ENCODE measurements at places on chromosomes 1 and 21.

DNA sequence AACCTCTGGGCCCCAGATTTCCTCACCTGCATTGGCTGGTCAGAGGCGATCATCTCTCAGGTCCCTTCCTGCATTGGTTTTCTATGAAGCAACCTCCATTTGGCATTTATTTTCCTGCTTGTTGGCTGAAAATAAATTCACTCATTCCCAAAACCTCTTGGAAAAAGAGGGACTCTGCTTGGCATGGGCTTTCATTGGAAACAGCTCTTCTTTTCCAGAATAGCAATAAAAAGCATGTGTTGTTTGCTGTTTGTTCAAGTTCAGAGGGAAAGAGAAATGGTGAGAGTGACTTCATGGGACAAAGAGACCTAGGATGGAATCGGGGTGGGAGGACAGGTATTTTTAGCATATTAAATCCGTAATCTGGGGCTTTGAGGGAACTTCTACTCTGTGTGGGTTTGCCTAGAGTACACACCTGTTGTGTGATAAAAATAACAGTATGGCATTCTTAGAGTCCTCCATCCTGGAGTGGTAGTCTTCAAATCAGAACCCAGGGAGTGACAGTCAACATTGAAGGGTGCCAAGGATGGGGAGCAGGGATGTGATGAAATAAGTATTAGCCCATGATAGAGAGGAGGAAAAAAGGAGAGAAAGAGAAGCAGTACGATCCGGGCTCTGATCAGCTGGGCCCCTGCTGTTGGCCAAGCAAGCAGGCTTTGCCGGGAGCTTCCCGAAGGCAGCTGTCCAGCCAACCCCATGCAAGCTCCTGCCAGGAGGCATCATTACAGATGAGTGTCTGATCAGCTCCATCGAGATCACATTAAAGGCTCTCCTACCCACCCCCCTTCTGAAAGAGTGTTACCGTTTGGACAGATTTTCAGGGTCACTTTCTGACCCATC, 131.9 kb upstream of the NFIA start:
- no peak for DNase-seq

DNA sequence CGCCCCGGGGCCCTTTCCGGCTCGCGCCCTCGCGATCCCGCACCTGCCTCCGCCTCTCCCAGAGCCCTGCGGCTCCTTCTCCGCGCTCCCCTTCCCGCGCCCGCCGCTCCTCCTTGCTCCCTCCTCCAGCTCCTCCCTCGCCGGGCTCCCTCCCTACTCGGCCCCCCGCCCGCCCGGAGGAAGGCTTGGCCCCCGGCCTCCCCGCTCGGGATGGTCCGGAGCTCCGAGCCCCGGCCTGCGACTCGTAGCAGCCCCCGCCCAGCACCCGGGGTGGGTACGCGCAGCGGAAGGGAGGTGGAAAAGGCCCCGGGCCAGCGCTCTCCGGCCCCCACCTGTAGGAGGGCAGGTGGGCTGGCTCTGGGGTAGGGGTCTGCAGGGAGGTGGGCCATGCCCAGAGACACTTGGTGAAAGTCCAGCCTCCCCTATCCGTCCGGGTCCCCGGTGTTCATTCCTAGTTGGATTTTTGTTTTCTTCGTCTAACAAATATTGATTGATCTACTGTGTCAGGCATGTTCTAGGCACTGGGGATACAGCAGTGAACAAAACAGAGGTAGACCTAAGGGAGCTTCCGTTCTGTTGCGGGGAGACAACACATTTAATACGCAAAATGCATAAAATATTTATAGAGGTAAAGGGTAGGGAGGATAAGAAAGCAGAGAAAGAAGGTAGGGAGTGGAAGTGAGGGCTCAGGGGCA, at the start of gene HTR1D:
Gene HTR1D (minus strand): TSS at position 82 of the 695 bp plus-strand sequence. CDS start 23,283 bp downstream, outside the sequence.
- no peak for DNase-seq

DNA sequence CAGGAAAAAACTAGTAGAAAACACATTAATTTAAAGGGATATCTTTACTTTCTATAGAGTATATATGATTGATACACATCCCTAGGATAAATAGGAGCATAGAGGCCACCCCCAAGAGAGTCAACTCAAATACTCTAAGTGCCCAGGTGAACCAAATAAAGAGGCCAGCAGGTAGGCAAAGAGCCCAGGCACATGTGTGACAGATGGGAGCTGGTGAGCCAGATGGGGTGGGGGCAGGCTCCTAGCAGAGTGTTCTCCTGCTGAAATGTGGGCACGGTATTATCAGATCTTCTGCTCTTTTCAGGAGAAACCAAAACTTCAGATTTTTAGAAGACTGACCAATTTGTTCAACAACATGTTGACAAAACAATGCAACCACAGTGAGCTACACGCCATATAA, 333.4 kb upstream of the PKN2 start:
- no peak for DNase-seq

GRCh38 chr1:21524686-21525339, 15.6 kb downstream of the ALPL start:
- no peak for DNase-seq

GRCh38 chr21:42384989-42385388, 10.9 kb downstream of the TMPRSS3 start:
- no peak for DNase-seq

All from spleen (tissue), 13 donors.